ENCODE measurements at places on chromosomes 7 and 10. TPM values are rescaled to one million over a fixed set of nuclear protein-coding genes. Genes with fewer than 3 reads are reported as not detected.

DNA sequence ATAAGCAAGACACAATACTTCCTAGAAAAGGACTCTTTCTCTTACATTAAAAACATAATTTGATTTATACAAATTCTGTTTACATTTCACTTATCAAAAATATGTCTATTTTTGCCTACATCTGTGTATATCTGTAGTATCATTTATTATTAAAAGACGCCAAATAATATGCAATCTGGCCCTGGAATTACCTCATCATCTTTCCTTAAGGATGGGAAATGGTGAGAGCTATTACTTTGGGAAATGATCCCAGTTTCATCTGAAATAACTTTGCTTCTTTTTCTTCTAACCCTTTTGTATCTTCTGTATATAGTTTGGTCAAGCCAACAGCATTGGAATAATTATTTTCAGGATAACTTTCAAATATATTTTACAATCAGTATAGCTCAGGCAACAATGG lies 85.0 kb downstream of the FAS start:
- DNase-seq: no peak

- DNase-seq: no peak
These were observed 39.8 kb downstream of the PSMC2 start for GRCh38 chr7:103387242-103387641.

DNA sequence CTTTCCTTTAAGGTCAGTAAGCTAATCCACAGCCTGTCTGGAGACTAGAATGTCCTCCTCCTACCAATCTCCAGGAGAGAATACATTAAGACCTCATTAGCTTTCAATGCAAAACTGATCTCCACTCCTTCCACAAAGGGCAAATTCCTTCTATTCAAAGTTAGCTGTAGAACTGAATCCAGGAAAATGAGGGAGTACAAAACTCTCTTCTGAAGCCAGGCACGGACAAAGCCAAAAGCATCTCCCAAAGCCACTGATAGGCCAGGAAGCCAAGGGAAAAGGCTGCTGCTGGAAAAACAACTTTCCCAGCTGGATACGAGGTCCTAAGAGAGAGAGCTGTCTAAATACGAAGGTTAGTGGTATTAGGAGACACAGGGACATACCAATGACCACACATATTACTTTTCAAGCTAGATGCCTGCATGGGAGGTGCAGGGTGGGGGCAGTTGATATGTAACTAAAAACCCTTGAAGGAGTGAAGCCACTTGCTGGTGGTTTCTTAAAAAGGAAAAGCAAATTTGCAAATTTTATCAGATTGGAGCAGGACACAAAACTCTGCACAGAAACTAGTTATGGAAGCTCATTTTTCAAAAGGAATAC lies 43.6 kb downstream of the MKX start:
- DNase-seq: no peak

DNA sequence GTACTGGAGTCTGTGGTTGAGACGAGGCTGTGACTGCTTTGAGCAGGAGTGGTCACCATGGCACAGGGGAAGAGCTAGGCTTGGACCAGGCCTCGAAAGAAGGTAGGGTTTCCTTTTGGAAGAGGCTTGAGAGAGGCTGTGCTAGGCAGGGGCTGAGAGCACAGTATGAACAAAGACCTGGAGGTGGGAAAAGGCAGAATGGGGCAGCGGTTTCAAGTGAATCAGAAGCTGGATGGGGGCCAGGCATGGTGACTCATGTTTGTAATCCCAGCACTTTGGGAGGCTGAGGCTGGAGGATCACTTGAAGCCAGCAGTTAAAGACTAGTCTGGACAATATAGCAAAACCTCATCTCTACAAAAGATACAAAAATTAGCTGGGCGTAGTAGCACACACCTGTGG lies 65.9 kb downstream of the CLIP2 start:
- no peak for DNase-seq

The MACROH2A2 gene
- total RNA-seq: 2.2 TPM

The VENTX gene
- 0.27 TPM for total RNA-seq

The STK31 gene
- under 0.01 TPM for total RNA-seq

DNA sequence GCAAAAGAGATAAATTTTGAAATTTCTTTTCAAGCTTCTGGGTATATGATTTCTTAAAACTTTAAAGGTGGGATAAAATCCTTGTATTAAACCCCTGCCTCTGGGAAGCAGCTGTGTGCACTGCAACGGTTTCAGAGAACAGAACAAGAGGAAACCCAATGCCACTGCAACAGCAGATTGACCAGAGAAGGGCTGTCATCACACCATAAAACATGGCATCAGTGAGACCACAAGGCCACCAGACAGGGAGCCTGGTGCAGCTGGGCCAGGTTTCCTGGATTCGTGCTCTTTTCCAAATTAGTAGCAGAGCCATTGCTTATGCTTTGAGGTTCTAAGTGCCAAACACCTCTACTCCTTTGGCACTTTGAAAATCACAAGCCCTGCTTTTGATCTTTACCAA lies 152.4 kb downstream of the PRPF18 start:
- DNase-seq: peak; percentile 71

GRCh38 chr10:31090894-31091607 lies 59.4 kb upstream of the ZNF438 start:
- no peak for DNase-seq

The PRXL2A gene
- 6.5 TPM for total RNA-seq

DNA sequence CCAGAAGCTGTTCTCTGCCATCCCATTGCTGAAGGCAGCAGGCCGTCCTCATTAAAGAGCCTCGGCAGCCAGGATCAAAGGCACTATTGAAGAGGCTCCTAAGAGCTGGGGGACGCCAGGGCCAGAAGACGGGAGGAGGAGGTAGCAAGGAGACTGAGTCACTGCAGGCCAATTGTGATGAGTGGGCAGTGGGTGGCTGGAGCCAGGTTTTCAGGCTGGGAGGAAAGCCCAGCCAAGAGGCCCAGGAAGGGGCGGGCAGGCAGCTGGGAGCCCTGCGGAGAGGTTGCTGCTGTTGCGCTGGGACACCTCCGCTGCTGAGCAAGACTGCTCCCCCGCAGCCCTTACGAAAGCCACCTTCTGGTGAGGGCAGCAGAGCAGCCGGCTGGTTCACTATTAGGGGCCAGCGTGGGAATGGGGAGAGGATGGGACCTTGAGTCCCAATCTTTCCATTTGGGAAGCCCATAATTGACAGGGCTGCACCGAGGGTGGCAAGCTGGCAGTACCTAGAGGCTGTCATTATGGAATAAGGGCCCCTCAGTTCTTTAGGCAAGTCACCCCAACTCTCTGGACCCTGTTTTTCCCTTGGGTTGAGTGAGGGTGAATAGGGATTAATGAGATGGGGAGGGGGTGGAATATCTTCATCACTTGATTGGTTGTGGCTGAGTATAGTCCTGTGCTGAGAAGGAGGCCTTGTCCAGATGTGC lies 48.4 kb downstream of the UNC5B start:
- no peak for DNase-seq

DNA sequence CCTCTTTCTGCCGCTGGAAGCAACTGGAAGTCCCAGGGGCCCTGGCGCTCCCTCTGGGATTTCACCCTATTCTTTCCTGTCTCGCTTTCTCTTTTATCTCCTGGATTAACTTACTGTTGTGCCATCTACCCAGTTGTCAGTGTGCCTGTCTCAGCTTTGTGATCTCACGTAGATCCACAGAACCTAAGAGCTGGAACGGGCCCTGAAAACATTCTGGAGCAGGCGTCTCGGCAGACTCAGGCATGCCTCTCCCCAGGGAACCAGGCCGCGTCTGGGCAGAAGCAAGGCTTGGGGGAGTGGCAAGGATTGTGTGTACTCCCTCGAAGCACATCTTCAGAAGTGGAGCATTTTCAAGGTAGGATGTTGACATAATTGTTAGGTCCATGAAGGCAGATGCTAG lies 87.2 kb downstream of the KCNMA1 start:
- no peak for DNase-seq

The CYP2C18 gene
- total RNA-seq: under 0.01 TPM

DNA sequence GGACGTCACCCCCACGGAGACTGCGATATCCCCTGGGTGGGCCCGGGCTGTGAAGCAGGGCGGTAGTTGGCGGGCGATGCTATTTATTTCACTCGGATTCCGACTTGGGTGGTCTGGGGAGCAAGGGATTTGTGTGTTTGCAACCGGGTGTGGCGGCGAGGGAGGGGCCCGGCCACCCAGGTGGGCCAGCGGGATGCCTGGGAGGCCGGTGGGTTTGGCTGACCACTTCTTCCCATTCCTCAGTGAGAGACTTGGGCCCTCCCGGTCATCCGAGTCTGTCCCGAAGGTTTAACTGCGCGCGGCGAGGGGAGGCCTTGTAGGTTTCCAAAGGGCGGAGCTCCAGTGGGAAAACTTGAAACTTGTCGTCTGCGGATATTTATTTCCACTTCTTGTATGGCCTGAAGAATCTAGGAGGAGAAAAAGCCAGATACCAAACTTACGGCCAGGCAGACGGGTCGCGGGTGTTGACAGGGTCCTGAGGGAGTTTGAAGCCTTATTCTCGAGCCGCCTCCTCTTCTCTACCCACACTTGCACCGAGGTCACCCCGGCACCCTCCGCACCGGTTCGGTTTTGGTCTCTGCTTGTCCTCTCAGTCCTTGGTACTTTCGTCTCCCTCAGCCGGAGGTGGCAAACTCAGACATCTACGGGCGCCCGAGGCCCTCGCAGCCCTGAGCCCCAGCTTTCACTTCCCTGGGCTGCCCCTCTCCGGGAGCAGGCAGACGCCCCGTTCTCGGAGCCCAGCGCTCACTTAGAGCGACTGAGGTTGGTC lies 17.9 kb downstream of the ZNF316 start:
- DNase-seq: no peak

DNA sequence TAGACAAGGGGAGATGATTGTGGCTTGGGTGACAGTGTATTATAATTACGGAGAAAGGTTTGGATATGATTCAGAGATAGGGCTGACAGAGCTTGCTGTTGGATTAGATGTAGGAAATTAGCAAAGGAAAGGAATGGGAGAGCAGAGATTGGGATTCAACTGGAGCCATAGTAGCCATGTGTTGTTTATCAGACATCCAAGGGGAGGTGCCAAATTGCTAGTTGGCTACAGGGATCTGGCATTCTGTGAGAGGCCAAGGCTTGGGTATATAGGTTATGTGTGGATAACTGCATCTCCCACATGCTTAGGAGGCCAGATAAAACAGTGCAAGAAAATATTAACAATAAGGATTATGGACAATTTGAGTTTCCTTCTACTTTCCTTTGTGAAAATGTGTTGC lies 34.9 kb downstream of the CSGALNACT2 start:
- no peak for DNase-seq

The TRIM73 gene
- total RNA-seq: 21.5 TPM

DNA sequence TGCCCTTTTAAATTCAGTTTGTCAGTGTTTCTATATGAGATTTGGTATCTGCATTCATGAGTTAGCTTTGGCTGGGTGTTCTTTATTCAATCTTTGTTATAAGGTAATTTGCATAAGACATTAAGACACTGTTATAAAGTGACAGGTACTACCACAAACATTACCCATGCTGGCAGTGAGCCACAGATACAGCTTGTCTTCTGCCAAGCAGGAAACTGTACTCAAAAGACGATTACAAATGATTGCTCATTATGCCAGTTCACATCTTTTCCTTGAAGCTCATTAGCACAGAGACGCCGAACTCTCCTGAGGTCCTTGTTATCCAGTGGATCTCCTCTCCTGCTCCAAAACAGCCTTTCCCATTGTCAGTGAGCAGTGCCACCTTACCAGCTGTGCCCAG lies 30.4 kb downstream of the AMPH start:
- no peak for DNase-seq

The CREB5 gene
- total RNA-seq: 20.7 TPM

The DYNC1I1 gene
- total RNA-seq: 0.54 TPM

DNA sequence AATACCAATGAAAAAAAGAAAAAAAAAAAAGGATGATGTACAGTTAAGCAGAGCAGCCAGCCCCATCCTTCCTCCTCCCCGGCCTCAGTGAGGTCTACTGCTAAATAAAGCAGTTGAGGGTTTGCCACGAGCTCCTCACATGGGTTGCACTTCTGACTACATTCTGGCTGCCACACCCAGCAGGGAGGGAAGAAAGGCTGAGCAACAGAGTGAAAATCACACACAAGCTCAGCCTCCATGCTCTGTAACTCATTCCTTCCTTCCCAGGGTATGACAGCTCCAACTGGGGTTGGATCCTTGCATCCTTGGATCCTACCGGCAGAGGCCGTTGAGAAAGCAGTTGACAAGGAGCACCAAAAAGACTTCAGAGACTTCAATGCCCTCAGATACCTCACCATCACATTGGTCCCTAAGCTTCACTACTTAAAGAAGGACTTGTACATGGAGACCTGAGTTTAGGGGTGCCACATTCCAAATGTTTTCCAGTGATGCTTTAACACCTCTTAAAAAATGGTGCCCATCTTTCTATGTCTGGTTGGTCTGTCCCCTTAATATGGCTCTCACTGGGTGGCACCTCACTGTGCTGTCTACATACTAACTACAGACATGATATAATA lies 52.9 kb upstream of the PIK3CG start:
- DNase-seq: no peak

The C7orf33 gene
- total RNA-seq: not detected

DNA sequence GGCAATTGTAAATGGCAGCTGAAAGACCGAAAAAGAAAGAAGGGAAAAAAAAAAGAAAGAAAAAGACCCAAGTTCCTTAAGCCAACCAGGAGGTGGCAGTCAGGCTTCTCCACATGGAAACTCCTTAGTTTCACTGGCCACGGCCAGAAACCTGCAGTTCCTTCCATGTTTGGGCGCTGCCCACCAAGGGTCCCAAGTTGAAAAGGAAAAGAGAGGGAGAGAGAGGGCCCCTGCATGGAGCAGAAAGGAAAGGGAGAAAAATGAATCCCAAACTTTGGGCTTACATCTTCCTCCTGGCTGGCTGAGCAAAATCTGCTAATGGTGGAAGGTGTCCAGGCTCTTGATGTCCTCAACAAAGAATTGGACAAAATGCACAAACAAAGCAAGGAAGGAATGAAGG lies 31.8 kb upstream of the ABCA13 start:
- peak; percentile 14 for DNase-seq
